ENCODE measurements at places on chromosomes 6 and 20. TPM values are rescaled to one million over a fixed set of nuclear protein-coding genes. Genes with fewer than 3 reads are reported as not detected.

The POM121L2 gene
- not detected for total RNA-seq

GRCh38 chr6:52590152-52590891 is 13.5 kb upstream of the TRAM2 start:
- DNase-seq: no peak

The PNRC1 gene
- total RNA-seq: 211 TPM

DNA sequence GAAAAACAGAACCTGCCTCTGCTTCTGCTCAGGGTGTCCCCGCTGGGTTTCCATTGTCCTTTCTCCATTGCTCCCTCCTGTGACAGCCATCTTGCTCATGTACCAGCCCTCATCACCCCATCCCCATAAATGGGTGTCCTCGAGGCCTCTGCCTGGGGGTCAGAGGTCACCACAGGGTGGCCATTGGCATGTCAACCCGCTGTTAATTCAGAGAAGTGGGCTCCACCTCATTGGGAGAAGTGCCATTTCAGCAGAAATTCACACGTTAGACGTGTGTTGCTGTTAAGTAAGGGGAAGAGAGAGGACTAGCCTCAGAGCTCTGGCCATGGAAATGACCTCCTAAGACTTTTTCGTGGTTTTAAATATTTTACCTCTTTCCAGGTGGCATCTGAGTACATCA is 71.9 kb downstream of the PTPN1 start:
- no peak for DNase-seq

DNA sequence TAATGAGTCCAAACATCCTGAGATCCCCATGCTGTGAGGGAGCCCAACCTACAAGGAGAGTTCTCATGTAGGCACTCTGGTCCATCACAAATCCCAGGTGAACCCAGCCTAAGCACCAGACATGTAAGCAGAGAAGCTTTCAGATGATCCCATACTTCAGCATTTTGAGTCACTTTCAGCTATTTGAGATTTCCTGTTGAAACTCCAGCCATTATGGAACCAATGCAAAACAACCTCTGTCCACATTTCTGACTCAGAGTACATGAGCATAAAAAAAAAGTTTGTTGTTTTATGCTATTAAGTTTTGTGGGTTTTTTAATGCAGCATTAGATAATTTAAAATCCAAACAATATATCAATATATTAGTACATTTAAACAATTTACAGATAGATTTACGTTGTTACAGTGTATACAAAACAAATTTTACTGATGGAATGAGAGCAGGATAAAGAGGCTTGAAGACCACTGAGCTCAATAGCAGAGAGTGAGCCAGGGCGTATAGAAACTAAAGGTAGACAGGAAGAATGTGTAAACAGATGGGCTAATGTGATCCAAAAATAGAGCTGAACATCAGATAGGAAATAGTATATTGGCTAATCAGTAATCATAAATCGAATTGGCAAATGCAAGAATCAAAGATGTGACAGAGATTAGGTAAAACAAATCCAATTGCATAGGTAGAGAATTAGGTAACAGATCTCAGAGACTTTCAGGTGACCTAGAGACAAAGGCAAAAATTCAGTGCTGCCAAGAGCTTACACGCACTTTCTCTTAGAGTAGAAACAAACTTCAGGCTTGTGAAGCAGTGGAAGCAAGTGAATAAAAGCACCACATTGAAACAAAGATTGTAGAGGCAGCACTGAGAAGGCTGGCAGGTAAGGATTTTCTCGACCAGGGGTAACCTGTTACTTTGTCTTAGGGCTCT is 36.2 kb upstream of the PLCB1 start:
- DNase-seq: no peak

The SYNCRIP gene
- 73.1 TPM for total RNA-seq

GRCh38 chr6:166556336-166556735 is 30.1 kb downstream of the RAMACL start:
- no peak for DNase-seq

DNA sequence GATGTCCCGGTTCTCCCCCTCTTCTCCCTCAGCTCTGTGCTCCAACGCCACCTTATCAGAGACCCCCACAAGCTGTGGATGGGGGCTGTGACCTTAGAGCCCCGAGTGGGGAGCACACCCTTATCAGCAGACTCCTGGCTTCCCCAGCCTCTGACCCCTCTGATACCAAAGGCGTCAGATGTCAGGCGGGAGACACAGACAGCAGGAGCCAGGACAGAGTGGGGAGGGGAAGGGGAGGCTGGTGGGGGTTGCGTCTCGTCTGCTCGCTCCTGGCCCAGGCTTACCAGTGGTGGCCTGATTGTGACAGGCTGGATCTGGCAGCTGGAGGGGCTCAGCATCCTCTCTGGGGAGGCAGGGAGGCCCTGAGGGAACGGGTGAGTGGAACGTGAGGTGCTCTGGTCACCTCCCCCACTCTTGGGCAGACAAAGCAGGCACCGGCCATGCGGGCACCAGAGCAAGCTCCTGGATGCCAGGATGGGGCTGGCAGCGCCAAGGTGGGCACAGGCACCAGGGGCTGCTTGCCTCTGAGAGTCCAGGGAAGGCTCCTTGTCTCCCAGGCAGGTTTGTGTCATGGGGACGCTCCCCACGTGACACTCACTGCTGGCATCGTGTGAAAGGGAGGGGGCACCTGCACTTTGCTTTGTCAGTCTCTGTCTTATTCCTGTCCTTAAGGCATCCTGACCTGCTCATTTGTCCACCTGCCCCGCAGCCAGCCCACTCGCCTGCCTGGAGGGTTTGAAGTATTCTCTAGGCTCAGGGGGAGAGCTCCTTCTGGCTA is 27.8 kb upstream of the GATA5 start:
- DNase-seq: no peak

The PTPRT gene
- total RNA-seq: 0.03 TPM

- DNase-seq: no peak
Observed at GRCh38 chr6:97040355-97040860, 115.9 kb downstream of the KLHL32 start.

- no peak for DNase-seq
Observed at GRCh38 chr6:67679566-67680296, 955.4 kb upstream of the ADGRB3 start.

GRCh38 chr6:158698931-158699330 is 49.1 kb downstream of the SYTL3 start:
- peak; percentile 44 for DNase-seq

DNA sequence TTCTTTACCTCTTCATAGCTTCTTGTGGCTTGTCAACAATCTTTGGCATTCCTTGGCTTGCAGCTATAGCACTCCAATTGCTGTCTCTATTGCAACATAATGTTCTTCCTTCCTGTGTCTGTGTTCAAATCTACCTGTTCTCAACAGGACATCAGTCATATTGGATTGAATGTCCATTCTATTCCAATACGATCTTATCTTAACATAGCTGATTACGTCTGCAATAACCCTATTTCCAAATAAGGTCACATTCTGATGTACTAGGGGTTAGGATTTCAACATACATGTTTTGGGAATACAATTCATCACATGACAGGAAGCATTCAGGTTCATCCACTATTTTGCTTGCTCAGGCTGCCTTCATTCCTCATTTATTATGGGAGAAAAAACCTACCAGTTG is 684.4 kb upstream of the CITED2 start:
- DNase-seq: no peak

- DNase-seq: no peak
Observed at GRCh38 chr20:20031790-20032189, 14.6 kb downstream of the NAA20 start.

DNA sequence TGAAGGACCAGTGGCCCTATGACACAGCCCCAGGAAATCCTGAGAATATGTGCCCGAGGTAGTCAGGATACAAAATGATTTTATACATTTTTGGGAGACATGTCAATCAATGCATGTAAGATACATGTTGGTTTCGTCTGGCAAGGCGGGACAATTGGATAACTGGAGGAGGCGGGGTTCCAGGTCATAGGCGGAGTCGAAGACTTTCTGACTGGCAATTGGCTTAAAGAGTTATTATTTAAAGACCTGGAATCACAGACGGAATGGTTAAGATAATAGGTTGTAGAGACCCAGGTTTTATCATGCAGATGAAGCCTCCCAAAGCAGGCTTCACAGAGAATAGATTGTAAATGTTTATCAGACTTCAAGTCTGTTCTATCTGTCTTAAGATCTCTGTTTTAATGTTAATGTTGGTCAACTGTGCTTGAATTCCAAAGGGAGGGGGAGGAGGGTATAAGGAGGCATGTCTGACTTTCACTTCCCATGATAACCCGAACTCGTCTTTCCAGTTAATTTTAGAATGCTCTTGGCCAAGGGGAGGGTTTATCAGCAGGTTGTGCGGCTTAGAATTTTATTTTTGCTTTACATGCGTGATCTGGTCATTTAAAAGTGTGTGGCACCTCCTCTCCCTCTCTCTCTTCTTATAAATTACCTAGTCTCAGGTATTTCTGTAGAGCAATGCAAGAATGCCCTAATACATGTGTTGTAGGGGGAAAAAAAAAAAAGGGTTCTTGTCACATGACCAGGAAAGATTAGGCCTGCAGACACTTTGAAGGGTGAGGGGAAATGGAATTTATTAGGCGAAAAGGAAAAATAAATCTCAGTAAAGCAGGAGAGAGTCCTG is 230.7 kb downstream of the NFATC2 start:
- DNase-seq: no peak

DNA sequence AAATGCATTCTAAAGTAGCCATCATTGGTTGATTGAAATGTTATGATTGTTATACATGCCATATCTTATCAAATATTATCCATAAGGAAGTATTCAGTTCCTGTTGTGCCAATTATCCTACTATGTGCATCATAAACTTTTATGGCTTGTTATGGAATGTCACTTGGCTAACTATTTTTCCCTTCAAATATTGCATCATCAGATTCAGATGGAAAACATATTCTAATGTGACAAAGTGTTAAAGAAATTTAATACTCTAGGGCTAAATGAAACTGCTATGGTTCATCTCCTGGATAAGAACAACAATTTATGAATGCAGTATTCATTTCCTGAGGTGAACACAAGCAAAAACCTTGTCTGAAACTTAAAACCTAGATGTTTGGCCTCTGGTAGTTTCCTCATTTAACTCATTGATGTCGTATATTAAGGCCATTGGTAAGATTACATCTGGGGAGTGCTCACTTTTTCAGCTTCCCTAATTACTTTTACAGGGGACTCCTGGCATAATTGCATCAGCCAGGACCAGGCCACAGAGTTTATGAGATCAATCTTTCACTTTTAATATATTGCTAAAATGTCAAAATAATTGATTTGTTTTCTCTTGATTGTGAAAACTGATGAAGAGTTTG is 134.9 kb upstream of the CEP162 start:
- no peak for DNase-seq

The FOXA2 gene
- total RNA-seq: not detected

The NUDT3 gene
- 38.2 TPM for total RNA-seq

GRCh38 chr6:49550492-49551077 is at the start of gene C6orf141:
C6orf141 (plus strand) TSS chr6:49550668; CDS start chr6:49550793, 125 bp downstream.
- DNase-seq: no peak

The HLA-DQB1 gene
- 3.7 TPM for total RNA-seq

GRCh38 chr20:49214571-49214970 is 4.6 kb upstream of the DDX27 start:
- DNase-seq: no peak

- DNase-seq: peak; percentile 27
Observed at GRCh38 chr20:952196-952795, 36.2 kb upstream of the ANGPT4 start.

GRCh38 chr6:79230149-79230548 is 4.3 kb downstream of the HMGN3 start:
- no peak for DNase-seq

- DNase-seq: no peak
Observed at GRCh38 chr6:88808381-88808780, 155.0 kb downstream of the RNGTT start.

DNA sequence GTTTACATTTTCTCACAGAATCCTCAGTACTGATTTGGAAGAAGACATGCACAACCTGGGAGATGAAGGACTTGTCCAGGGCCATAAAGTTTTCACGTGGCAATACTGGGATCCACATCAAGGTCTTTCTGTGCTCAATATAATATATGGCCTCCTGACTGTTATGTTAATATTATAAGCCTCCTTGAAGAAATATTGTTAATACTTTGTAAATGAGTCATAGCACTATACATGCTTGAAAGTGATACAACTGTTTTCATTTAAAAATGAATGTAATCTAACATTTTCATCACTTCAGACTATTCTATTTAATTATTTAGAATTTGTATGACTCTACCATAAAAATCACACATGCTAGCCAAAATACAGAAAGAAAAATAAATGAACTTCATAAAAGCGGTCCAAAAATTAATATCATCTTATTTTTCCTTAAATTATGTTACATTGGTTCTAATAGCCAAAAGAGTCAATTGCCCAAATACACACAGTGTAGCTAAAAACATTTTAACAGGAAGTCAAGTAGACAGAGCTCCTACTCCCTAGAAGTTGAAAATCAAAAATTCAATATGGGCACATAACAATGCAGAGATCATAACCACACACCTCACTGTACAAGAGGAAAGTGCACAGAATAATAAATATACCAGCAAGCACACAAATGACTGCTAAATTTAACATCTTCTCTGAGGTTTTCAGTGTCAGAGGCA is 188.0 kb upstream of the HDDC2 start:
- no peak for DNase-seq

- DNase-seq: no peak
Observed at GRCh38 chr6:90934966-90935365, 348.1 kb upstream of the MAP3K7 start.

- no peak for DNase-seq
Observed at GRCh38 chr20:62814060-62814708, 2.7 kb upstream of the COL9A3 start.
